ENCODE measurements at places on chromosomes 2 and 18. TPM values are rescaled to one million over a fixed set of nuclear protein-coding genes. Genes with fewer than 3 reads are reported as not detected.

RASGRP3 gene
- 90.3 TPM for total RNA-seq

ERLEC1 gene
- total RNA-seq = 57.4 TPM

TRIM43B gene
- not detected for total RNA-seq

GRCh38 chr2:156157670-156158069, 174.9 kb downstream of the NR4A2 start:
- no peak for DNase-seq

DNA sequence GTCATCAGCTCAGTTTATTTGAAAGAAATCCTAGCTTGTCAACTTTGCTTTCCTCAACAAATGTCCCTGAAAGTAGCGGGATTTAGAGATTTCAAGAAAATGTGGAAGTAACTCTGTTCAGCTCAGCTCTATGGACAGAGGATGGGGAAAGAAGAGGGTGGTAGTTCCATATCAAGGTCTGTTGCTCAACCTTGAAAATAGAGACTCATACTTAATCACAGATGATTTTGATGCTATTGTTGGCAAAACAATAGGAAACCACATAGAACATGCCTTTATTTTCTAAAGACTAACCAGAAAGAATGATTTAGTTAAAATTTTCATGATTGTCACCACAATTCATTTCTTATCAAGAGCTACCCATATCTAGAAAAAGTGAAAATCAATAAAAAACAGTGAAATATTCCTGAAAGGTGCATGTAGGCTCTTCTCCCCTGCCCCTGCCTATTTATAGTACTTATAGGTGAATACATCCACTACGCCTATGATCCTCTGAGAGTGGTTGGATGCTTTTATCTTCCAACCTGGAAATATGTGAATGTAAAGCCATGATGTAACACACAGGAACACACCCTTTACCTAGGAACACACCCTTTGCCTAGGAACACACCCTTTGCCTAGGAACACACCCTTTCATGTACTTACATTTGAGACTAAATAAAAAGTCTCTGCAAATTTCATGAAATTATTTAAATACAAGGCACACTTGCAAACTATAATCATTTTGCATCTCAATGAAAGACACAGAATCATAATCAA, 65.8 kb downstream of the ETAA1 start:
- no peak for DNase-seq

DNA sequence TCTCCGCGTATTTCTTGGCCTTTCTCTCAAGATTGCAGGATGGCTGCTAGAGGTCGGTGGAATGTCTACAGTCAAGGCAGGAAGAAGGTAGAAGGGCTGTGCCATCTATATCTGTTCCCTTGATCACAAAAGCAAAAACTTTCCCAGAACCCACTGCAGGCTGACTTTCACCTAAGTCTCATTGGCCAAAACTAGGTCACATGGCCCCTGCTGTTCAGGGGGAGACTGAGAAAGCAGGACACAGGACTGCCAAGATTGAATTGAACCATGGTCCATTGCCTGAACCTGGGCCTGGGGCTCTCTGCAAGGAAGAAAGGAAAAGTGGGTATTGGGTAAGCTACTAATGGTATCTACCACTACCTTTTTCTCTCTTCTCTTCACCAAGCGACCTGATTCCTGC, 9.7 kb upstream of the GRP start:
- DNase-seq = no peak

GRCh38 chr2:204453730-204454167, 91.5 kb upstream of the PARD3B start:
- peak; percentile 62 for DNase-seq

DNA sequence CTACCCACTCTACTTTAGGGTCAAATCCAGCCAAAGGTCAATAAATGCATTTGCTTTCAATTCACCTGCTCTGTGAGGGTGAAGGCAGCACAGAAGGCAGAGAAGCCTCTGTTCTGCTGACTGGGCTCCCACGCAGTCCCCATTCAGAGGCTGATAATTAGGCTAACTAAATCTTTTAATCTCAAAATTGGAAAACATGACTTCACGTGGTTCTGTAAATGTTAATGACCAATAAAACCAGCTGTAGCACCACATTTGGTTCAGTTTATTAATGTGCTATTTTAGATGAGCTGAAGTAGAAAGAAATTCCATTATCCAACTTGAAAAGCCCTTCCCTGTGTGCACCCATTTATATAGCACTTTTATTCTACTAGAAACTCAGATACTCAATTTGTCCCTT, 310.6 kb downstream of the C1D start:
- no peak for DNase-seq

- DNase-seq = no peak
Measured at GRCh38 chr2:101991721-101992145, at the start of gene IL1R2. TSS of gene IL1R2 (plus strand) at chr2:101991960. CDS start at chr2:102008576, 16,616 bp downstream.

DNA sequence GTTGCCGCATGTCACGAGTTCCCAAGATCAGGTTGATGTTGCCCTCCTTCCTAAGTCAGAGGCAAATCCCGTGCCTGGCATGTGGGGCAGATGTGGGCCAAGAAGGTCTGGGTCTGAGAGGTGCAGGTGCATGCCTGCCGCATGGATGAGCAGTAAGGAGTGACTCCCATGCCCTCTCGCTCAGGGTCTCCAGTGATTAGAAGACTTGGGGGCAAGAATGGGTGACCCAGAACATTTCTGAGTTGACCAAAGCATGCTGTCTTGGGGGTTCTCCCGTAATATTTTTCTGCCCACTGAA, 120.6 kb upstream of the HDAC4 start:
- no peak for DNase-seq

- DNase-seq = no peak
Measured at GRCh38 chr18:55403421-55403949, 184.5 kb downstream of the TCF4 start.

DNA sequence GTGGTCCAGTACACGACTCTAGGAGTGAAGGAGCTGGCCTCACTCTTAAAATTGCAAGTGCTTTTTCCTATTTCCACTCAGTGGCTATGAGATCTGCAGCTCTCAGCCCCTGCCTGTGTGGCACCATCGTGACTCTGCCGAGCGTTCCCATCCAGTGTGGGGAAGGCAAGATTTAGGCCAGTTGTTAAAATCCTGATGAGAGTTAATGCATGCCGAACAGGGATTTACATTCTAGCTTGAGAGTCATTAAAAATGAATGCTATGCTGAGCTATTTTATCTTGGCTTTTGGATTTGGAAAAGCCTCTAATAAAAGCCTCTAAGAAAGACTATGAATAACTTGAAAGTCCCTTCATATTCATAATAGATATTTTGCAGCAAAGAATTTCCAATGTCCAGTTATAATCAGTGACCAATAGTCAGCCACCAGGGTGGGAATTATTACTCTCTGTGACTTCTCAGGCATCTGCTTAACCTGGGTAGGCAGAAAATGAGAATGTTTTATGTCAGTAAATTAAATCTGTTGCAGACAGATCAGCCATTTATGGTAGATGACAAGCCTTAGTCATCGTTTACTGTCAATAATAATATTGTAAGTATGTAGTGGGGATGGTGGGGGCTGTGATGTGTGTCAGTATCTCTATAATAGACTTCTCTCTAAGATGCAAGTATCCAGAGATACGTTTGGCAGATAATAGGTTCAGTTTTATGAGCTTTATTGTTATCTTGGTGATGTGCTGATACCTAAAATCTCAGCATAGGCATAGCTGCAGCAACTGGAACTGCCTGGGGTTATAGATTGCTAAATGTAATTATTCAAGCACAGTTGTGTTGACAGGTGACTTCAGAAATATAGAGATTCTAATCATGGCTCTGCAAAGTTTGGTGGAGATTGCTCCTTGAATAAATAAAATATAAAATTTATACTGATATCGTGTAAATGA, 207.8 kb downstream of the SOCS6 start:
- no peak for DNase-seq

GRCh38 chr2:136101042-136101441, 16.9 kb downstream of the CXCR4 start:
- DNase-seq = no peak

DNA sequence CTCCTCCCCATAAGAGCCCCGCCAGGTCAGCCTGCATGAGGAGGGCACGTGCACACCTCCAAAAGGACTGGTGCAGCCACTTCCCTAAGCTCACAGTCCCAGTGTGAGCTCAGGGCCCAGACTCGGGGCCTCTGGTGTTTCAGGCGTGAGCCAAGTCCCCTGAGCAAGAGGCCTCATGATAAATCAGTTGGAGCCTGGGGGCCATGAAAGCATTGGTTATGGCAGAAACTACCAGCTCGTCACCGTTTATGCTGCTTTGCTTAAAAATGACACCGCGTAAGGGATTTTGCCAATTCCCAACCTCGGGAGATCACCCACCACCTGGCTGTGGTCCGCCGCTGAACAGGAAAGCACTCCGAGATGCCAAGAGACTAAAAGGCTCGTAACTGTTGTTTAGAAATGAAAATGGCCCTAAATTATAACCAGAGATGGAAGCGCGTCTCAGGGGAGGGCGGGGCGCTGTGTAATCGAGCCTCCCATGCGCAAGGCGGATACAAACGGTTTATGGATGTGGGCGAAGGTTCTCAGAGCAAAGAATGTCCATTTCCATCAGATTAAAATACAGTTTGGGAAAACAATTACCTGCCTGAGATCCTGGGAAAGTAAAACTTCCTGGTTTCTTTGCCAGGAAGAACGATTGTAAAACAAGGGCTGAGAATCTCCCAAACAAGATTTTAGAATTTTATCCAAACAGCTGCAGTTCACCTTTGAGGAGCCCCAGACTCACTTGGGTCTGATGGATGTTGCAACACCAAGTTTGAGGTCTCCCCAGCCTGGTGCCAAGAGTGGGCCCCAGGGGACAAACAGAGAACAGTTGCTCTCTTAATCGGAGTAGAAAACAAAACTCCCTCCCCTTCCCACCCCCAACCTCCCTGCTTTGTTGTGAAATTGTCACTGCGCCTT, 141.4 kb downstream of the BCL2 start:
- no peak for DNase-seq
